CD8-positive, alpha-beta memory T cell (primary cell): ENCODE measurements at places on chromosomes 3 and 15. TPM values are rescaled to one million over a fixed set of nuclear protein-coding genes. Genes with fewer than 3 reads are reported as not detected.

GRCh38 chr3:18745472-18745871 lies 320.3 kb upstream of the SATB1 start:
- no peak for DNase-seq

GRCh38 chr15:69648775-69649735 lies 196.4 kb downstream of the RPLP1 start:
- DNase-seq = no peak

- peak; percentile 7 for DNase-seq
These were observed 1.0 kb upstream of the CD200R1L start for GRCh38 chr3:112847692-112848091.

GRCh38 chr15:79918278-79918677 lies 21.5 kb upstream of the MTHFS start:
- no peak for DNase-seq

DNA sequence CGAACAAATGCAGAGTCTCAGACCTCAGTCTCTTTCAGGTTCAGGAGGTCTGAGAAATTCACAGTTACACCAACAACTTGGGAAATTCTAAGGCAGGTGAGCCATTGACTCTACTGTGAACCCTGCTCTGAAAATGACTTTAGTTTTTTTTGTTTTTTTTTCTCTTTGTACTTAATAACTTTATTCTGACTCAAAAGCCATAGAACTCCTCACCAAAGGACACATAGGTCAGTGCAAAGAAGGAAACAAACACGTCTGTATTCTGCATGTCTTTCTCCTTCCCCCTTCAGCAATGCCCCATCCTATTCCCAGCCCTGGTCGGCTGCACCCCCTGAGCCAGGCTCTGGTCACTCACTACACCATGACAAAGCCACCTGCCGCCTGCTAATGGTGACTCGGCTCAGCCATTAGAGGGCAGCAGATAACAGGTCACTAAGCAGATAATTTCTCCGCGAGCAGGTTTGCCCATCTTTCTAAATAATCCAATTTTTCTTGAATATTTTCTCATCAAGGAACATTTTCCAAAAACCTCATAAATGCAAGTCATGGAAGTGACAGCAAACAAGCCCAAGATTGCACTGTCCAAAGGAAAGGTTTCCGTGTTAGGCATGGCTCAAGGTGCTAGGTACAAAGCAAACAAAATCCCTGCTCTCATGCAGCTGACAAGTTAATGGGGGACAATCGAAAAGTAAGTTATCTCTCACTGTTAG lies 37.7 kb downstream of the TM4SF4 start:
- DNase-seq = peak; percentile 56

Gene CLDN1
- not detected for polyA plus RNA-seq

Gene PPP2R3A
- polyA plus RNA-seq = 0.18 TPM

- no peak for DNase-seq
These were observed 153.0 kb downstream of the THRB start for GRCh38 chr3:24341668-24342067.

DNA sequence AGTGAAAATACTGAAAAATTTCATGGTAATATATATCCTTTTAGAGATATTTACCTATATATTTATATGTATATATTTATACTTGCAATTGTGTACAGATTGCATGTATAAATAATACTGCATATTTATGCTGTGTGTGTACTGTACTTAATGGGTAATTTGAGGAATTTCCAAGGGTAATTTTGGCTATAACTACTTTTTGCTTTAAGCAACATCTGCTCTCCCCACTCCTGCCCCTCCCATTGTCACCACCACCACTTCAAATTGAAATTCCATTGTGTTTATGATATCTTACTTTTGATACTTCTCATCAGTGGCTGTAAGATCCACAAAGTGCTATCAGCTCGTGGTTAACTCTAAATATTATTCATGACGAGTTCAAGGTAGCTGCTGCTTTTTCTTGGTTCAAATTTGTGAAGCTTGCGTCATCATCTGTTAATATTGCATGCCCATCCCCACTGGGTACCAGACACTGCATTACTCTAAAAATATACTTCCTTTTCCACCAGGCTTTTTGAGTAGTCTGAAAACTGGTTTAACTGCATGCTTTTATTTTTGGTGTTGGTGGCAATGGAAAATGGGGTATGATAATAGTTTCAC lies 91.7 kb upstream of the MITF start:
- DNase-seq = no peak

Gene GRAMD2A
- polyA plus RNA-seq = not detected

DNA sequence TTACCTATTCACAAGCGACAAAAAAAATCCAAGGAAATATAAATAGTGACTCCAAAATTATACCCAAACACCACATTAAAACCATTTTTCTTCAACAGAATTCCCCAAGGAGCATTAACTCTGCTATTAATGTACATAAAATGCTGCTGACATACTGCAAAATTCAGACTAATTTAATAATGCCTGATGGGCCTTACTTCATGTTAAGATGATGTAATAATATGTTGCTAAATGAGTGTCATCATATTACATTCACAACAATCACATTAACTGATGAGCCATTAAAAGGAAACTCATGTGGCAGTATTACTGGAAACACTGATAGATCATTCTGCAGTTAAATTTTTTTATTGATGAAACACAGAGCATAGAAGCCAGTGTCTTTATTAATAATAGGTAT lies 204.9 kb upstream of the CGNL1 start:
- no peak for DNase-seq

DNA sequence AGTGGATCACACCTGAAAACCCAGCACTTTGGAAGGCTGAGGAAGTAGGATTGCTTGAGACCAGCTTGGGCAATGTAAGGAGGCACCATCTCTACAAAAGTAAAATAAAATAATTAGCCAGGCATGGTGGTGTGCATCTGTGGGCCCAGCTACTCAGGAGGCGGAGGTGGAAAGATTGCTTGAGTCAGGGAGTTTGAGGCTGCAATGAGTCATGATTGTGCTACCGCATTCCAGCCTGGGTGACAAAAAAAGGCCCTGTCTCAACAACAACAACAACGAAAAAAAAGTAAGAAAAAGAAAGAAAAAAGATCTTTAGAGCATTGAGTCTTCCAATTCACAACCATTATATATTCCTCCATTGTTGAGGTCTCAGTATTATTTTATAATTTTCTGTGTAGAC lies 192.4 kb upstream of the DPH6 start:
- DNase-seq = no peak

DNA sequence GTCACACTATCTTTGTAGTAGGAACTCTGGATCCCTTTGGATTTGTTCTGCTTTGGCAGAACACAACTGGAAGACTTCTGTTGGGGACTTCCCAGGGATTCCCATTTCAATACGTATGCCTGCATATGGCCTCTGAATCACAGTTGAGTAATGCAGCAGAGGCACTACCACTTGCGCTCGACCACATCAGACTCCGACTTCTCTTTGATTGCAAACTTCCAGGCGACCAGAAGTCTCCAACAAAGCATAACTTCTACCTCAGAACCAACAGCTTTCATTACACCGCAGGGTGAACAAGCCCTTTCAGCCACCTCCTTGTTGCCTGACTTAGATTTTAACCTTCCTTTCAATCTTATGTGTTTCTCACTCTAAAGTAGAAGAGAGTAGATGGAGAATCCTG lies 924.4 kb downstream of the IGSF11 start:
- DNase-seq = no peak

DNA sequence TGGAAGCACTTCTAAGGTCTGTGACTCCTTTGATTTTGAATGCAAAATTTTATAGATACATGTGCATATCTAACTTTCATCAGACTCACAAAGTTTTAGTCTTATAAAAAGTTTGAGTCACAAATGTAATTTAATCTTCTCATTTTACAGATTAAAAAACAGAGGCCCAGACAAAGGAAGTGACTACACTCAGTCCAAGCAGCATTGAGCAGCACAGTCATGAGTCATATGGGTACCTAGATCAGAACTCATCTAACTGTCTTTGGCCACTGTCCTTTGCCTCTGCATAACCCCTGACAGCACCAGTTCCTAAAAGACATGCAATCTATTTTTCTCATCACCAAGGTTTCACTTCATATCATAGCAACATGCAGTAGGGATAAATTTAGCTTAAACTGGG lies 210.7 kb upstream of the KCNH8 start:
- no peak for DNase-seq

Gene GABRR3
- polyA plus RNA-seq = not detected

- no peak for DNase-seq
These were observed 816.3 kb upstream of the SEMA6D start for GRCh38 chr15:46901001-46901400.

DNA sequence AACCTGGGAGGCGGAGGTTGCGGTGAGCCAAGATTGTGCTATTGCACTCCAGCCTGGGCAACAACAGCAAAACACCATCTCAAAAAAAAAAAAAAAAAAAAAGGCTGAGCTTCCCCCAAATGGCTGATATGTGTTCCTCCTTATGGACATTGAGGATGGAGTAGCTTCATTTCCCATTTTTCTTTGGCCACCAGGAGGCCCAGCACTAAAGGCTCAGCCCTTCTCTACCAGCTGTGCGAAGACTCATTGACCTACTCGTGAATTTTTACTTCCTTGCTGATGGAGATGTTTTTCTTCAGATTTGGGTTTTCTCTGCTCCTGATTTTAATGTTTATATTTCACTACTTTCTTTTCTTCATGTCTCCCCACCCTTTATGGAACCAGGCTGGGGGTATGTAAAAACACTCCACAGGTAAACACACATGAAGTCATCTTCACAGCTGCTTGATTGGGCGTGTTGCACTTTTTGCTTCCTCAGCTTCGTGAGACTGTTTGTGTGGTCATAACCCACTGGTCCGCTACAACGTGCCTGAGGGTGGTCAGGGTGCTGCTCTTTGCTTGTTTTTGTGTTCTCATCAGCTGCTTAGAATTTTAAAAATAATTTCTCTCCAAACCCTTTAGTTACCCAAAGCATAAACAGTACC lies 13.5 kb downstream of the SEMA4B start:
- no peak for DNase-seq

- DNase-seq = no peak
These were observed 53.2 kb upstream of the GATM start for GRCh38 chr15:45431511-45431910.

Gene ST8SIA2
- polyA plus RNA-seq = not detected

GRCh38 chr3:52108302-52109232 lies 45.7 kb downstream of the POC1A start:
- no peak for DNase-seq

GRCh38 chr3:39143051-39143885 lies 10.1 kb downstream of the CSRNP1 start:
- no peak for DNase-seq

Gene SLC22A13
- 0.12 TPM for polyA plus RNA-seq

DNA sequence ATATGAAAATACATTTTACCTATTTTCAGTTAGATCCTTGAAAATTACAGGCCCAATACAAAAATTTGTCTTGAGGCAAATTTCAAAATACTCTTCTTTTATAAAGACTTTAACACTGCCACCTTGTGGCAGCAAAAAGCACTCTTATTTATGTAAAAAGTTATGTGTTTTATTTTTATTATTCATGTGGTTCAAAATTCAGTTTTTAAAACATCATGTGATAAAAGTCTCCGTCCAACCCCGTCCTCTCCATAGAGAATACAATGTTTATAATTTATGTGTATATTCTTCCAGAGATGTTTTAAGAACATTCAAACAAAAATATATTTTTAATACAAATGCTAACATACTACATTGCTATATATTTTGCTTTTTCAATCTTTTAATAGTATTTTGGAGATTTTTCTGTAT lies 36.9 kb upstream of the TRIM59 start:
- DNase-seq = peak; percentile 5

DNA sequence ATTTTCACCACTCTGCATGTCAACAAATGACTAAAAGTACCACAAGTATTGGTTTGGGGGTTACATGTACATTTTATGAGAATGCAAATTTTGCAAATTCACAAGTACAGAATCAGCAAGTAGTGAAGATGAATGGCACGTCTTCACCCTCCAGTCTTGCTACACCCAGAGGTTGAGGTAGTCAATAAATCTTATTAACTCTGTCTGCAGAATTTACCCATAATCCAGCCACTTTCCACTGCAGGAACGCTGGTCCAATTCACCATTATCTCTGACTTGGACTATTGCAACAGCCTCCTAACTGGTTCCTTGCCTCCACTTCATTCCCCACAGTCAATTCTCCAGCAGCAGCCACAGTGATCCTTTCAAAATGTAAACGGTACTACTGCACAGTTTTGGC lies 10.6 kb downstream of the PSMA4 start:
- no peak for DNase-seq

DNA sequence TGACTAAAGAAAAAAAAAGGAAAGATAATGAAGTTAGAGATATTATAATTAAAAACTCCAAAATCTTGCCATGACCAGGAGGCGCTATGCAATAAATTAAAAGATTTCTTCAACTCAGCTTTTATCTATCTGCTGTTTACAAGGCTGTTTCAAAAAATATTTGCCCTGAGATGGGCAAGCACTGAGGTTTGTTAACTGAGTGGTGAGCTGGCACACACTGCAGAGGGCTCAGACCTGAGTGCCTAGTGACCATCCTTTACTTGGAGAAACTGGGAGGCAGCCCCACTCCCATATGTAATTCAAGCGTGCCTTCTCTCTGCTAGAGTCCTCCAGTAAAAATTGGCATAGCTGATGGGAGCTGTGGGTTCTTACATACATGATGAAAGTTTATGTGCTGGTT lies 198.7 kb upstream of the TBC1D5 start:
- DNase-seq = no peak

Gene ATP13A5
- polyA plus RNA-seq = not detected

Gene MOBP
- not detected for polyA plus RNA-seq

- no peak for DNase-seq
These were observed 42.6 kb downstream of the KY start for GRCh38 chr3:134608023-134608770.

DNA sequence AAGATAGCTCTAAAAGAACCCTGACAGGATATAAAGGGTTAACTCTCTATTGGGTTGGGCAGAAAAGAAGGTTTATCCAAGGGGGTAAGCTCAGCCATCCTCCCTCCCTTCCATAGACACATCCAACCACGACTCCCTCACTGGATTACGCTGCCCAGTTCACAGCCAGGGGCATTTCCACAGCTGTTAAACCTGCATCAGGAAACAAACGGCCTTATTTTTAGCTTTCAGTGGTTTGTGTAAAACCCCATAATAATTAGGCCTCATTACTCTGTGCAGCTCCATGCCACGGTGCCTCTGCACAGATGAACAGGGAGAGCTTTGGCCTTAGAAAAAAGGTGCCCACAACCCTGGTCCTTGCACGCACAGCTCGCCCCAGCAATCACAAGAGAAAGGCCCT lies 110.6 kb downstream of the GABRB3 start:
- no peak for DNase-seq

DNA sequence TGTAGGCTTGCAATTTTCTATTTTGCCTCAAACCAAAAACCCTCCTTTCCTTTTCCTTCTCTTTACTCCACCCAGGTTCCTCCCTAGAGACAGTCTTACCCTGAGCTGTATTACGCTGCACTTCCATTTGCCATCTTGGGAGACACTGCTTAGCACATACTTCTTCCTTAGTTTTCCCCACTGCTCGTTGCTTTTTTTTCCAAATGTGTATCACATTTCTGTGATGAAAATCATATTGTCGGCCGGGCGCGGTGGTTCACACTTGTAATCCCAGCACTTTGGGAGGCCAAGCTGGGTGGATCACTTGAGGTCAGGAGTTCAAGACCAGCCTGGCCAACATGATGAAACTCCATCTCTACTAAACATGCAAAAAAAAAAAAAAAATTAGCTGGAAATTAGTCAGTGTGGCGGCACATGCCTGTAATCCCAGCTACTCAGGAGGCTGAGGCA lies 29.5 kb downstream of the POPDC2 start:
- DNase-seq = no peak
